ENCODE measurements at places on chromosomes 6 and 20.
A peak's percentile ranks its signal among the peaks of the same experiment; 100 is the strongest.

- DNase-seq, result peak; percentile 33
Measured at GRCh38 chr6:1890071-1890470, 280.4 kb downstream of the FOXC1 start.

- no peak for DNase-seq
Measured at GRCh38 chr6:130846501-130846900, 19.3 kb downstream of the SMLR1 start.

GRCh38 chr6:33604941-33605854, 15.9 kb upstream of the ITPR3 start:
- no peak for DNase-seq

- no peak for DNase-seq
Measured at GRCh38 chr6:89361171-89361570, 8.6 kb upstream of the UBE2J1 start.

DNA sequence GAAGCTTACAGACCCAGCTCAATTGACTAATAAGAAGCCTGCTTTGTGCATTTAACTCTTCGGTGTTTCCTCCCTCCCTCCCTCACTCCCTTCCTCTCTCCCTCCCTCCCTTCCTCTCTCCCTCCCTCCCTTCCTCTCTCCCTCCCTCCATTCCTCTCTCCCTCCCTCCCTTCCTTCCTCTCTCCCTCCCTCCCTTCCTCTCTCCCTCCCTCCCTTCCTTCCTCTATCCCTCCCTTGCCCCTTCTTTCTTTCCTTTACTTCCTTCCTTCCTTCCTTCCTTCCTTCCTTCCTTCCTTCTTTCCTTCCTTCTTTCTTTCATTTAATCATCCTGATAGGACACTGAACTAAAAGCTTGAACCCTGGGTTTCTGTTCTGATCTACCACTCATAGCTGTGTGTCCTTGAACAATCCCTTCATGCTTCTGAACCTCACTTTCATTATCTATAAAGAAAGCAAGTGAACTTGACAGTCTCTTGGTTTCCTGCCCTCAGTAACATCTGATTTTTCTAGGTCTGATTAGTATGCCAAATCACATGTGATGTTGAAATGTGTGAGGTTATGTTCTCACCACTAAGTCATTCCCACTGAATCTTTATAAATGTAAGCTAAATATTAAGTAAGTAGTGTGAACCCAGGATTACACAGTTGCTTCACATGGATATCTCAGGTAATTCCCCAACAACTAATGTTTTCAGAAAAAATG, 132.3 kb upstream of the BMP2 start:
- peak; percentile 16 for DNase-seq

DNA sequence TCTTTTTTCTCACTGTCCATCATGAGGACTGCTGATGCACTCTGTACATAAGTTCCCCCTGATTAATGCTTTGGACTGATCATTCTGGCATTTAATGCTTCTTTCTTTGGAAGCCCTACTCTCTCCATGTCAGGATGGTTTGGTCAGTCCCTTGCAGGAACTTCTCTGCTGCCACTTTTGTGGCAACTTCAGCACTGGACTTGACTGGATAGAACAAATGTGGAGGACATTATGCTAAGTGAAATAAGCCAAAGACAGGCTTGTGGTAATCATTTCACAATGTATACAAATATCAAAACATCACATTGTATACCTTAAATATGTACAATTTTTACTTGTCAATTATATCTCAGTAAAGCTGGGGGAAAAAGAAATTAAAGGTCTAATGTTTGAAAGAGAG, 12.2 kb upstream of the BRPF3 start:
- DNase-seq, result no peak

DNA sequence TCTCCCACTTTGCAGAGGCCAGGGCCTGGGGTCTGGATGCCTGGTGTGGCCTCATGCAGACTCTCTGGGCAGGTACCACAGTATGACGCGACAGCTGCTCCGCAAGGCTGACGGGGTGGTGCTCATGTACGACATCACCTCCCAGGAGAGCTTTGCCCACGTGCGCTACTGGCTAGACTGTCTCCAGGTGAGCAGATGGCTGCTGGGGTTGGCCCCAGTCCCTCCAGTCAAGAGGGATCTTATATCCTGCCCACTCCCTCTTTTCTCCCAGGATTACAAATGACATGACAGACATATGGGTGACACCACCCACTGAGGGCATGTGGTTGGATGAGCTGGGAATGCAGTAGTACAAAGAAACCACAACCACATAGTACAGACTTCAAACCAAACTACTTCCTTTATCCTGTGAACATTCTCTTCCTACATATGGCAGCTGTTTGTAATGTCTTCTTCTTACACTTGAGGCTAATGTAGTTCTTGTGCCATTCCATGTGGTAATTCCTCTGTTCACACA, 29.9 kb downstream of the RAB44 start:
- peak; percentile 44 for DNase-seq

- no peak for DNase-seq
Measured at GRCh38 chr6:46284475-46284874, 113.7 kb upstream of the ENPP5 start.

- no peak for DNase-seq
Measured at GRCh38 chr6:163877877-163878639, 463.5 kb downstream of the QKI start.

DNA sequence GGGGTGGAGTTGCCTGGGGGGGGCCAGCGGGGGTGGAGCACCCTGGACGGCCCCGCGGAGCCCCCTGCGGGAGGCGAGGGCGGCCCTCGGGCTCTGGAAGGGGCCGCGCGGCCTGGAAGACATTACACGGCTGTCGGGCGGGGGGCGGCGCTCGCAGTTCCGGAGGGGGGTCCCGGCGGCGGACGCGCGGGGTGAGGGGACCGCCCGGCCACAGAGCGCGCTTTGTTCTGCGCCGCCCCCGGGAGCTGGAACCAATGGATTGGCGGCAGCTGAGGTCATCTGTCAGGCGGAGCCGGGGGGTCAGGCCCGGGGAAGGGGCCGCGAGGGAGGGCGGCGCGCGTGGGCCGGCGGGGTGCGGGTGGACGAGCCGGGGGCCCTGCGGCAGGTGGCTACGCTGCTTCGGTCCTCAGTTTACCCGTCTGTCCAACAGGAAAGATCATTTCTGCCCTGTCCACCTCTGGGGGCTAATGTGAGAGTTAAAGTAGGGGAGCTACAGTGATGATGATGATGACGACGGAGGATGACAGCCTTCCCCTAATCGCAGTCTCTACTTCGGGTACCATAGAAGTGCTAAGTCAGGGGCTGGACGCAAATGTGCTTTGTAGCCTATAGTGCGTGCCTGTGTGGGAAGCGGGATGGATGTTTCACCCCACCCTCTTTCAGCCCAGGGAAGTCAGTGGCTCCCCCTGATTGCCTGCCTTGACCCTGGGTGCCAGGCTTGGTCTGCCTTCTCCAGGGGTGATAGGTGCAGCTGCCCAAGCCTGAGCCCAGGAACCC, 10.4 kb downstream of the SRXN1 start:
- no peak for DNase-seq

DNA sequence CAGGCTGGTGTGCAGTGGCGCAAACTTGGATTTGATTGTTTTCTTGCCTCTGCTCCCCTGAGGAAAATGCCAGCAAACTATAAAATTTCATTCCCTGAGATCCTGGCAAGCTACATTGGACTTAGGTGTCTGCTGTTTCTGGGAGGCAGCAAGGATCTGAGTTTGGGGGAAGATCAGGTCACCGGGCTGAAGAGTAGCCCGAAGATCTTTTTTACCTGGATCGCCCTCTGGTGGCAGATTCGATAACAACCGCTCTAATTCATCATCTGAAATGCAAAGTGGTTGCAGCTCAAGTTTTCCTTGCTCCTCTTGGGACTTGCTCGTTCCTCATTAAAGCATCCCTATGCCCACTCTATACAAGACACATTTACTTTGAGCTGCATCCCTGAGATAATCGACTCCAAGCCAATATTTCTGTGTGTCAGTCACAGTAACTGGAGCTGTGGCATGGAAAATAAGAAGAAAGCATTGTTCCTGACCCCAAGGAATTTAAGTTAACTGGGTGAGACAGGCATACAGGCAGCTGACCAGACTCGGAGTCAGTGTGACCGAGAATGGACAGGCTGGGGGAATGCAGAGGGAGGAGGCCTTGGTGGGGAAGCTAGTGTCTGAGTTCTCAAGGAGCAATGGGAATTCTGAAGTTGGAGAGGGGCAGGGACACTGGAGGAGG, 131.8 kb upstream of the PROKR2 start:
- DNase-seq, result peak; percentile 21

- no peak for DNase-seq
Measured at GRCh38 chr6:42735976-42736375, 9.9 kb downstream of the TBCC start.

GRCh38 chr6:16562498-16562897, 198.8 kb downstream of the ATXN1 start:
- DNase-seq, result no peak

DNA sequence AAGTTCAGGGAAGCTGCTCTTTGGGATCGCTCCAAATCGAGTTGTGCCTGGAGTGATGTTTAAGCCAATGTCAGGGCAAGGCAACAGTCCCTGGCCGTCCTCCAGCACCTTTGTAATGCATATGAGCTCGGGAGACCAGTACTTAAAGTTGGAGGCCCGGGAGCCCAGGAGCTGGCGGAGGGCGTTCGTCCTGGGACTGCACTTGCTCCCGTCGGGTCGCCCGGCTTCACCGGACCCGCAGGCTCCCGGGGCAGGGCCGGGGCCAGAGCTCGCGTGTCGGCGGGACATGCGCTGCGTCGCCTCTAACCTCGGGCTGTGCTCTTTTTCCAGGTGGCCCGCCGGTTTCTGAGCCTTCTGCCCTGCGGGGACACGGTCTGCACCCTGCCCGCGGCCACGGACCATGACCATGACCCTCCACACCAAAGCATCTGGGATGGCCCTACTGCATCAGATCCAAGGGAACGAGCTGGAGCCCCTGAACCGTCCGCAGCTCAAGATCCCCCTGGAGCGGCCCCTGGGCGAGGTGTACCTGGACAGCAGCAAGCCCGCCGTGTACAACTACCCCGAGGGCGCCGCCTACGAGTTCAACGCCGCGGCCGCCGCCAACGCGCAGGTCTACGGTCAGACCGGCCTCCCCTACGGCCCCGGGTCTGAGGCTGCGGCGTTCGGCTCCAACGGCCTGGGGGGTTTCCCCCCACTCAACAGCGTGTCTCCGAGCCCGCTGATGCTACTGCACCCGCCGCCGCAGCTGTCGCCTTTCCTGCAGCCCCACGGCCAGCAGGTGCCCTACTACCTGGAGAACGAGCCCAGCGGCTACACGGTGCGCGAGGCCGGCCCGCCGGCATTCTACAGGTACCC, at the start of gene ESR1:
Gene ESR1 (plus strand): TSS at position 170 of the 858 bp plus-strand sequence. CDS start 231 bp downstream, at position 401.
- DNase-seq, result no peak

DNA sequence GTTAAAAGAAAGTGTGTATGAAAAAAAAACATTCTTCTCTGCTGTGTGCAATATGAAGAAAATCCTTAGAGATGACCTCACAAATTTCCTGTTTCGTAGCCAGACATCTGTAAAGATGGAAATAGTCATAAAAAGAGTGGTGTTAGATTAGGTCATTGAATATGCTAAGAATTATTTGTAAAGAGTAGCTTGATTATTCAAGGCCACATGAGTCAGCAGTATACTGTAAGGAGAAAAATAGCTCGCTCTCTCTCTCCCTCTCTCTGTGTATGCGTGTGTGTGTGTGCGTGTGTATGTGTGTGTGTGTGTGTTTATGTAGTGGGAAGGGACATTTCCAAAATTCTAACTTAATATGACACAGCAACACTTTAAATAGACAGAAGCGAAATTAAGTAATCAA, 78.8 kb downstream of the PTCHD4 start:
- peak; percentile 87 for DNase-seq

GRCh38 chr6:45843848-45844521, 171.7 kb downstream of the CLIC5 start:
- DNase-seq, result peak; percentile 85

GRCh38 chr20:53141201-53142050, 169.3 kb downstream of the TSHZ2 start:
- DNase-seq, result no peak

GRCh38 chr6:108953681-108954080, 105.5 kb downstream of the ARMC2 start:
- DNase-seq, result no peak

DNA sequence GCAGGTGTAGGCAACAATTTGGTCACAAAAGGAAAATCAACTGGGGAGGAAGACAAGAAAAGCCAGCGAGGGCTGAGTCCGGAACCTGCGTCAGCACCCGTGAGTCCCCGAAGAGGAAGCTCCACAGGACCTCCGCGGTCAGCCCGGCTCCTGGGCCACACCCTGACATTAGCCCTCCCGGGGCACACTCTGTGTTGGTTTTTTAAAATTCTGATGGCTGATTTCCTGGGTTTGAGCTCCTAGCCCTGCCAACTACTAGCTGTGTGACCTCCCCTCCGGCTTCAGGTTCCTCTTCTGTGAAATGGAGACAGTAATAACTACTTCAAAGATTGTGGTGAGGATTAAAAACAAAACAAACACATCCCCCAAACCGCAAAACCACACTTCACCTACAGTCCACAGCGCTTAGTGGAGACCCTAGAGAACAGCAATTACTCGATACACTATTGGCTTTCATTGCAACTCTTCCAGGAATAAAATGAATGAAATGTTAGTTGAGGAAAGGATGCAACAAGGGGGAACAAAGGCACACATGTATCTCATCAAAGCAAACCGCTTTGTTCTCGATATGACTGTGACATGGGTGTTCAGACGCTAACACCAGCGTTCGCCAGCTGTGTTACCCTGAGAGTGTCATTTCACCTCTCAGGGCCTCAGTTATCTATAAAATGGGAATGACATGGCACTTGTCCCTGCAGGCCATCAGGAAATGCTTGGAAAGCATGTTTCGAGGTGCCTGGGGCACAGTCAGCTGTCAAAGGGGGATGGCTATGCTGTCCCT, 985 bp downstream of the ZBP1 start:
- DNase-seq, result no peak

DNA sequence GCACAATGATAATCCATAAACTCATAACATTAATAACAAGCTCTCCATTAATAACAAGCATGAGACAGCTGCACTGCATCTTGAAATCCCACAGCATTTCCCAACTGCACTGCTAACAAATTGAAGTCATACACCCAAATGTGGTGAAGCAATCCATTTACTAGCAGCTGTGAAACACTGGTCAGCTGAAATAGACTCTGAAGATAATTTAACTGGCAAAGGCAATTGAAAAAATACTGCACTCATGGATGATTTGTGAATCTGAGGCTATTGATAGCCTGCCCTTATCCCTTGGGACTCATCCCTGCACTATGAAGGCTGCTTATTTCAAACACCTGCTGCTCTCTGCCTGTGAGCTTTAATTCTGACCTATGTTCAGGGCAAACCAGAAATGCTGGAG, 49.1 kb upstream of the PLCB1 start:
- DNase-seq, result peak; percentile 71

- peak; percentile 35 for DNase-seq
Measured at GRCh38 chr6:8181951-8182845, 79.8 kb upstream of the EEF1E1 start.

DNA sequence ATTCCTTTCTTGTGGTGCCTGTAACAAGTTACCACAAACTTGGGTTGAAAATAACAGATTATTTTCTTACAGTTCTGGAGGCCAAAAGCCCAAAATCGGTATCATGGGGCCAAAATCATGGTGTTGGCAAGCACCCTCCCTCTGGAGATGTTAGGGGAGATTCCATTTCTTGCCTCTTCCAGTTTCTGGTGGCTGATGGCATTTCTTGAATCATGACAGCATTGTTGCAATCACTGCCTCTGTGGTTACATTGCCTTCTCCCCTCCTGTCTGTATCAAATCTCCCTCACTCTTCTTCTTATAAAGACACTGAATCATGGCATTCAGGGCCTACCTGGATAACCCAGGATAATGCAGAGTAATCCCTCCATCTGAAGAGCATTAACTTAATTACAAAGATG, 17.9 kb upstream of the TENT5A start:
- DNase-seq, result no peak

All from fibroblast of skin of abdomen (primary cell).